Fibroblast of villous mesenchyme (primary cell): ENCODE measurements at places on chromosomes 16 and 17. TPM values are rescaled to one million over a fixed set of nuclear protein-coding genes. Genes with fewer than 3 reads are reported as not detected.

Gene B3GNT9
- total RNA-seq: 41.9 and 46.4 TPM in 2 replicates

Gene FBXW10
- total RNA-seq: under 0.01 and 0.32 TPM in 2 replicates

Gene SLC16A6
- total RNA-seq: 1.6 and 2.2 TPM in 2 replicates

Gene BCL6B
- total RNA-seq: not detected in 2 replicates

GRCh38 chr16:19210968-19211367 is 42.9 kb downstream of the SYT17 start:
- no peak for DNase-seq

DNA sequence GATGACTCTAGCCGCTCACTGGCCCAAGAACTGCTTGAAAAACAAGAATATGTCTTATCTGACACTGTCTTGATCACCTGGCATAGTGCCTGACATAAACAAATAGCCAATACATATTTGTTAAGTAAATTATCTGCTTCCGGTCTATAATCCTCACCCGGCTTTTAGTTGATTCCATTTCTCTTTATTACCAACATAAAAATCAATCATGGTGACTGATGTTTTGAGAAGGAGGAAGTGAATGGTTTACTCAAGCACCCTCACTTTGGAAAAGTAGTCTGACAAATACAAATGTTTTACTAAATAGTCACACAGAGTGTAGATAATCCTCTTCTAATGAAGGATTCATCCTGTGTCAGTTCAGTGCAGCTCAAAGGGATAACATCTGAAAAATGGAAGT is 47.0 kb downstream of the SKAP1 start:
- DNase-seq: no peak

Gene PEX12
- total RNA-seq: 6.4 and 7.3 TPM in 2 replicates

- DNase-seq: no peak
Measured at GRCh38 chr17:11404431-11405276, 163.6 kb downstream of the SHISA6 start.

DNA sequence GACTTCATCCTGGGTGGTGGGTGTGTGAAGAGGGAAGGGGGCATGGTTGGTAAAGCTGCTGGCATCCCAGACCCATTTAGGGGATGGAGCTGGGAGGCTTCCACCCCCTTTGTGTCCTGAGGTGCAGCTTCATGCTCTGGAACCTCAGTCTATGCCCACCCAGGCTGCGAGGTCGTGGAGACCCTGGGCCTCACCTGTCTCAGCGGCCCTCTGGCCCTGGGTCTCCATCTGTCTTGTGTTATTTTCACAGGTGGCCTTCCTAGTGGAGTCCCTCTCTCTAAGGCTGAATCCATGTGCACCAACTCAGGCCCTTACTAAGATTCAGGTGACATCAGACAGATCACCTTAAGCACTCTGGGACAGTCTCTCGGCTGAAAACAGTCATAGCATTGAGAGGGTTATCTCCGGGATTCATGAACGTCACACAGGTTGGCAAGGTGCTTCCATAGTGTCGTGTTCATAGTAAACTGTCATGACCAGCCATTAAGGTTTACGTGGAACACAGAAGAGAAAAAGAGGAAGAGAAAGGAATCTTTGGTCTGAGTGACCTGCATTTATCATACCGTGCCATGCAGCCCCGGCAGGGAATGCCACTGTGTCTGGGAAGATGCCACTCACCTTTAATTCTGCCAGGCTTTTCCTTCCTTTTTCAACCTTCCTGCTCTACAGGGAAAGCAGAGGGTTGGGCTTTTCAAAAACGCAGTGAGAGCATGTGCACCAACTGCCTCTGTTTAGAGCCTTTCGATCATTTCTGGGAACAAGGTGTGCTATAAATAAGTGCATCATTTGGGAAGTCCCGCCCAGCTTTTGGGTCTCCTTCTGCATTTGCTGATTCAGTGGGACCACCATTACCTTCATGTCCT is 4.5 kb upstream of the FOXL1 start:
- no peak for DNase-seq
